ENCODE measurements at places on chromosomes 5 and 9.

DNA sequence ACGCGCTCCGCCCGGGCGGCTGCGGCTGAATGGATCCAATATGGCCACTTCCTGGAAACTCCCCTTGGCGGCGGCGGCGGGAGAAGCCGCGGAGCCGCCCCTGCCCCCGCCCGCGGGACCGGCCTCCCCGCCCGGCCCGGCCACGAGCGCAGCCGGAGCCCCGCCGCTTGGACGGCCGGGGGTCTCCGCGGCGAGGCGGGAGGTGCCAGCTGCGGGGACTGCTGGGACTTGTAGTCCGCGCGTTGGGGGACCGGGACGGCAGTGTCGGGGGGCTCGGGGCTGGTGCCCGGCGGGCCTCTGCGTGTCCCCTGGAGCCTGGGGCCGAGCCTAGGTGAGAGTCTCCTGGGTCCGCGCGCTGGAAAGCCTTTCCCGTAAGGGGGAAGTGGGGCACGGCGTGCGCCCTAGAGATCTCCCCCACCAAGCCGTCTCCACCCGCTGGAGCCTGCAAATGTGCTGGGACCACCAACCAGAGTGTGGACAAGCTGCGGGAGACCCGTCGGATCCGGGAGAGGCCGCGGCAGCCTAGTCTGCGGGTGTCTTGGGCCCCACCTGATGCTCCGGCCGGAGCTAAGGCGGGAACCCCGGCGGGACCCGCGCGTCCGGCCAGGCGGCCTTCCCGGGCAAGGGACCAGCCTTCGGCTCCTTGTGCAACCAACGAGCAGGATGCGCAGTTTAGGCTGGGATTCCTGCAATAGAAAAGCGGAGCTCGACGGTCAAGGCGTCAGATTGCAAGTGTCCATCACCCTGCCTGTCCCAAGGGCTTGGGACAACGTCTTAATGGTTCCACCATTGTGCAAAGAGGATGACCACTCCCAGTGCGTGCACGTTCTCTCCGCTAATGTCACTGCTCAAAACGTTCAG, at the start of gene SEPTIN8:
TSS of gene SEPTIN8 (minus strand) at position 31 of the 861 bp plus-strand sequence. CDS start 102 bp downstream, outside the sequence.
- DNase-seq: peak; percentile 40

GRCh38 chr9:2704504-2704903, 12.8 kb upstream of the KCNV2 start:
- no peak for DNase-seq

GRCh38 chr9:108094676-108094993, 605.1 kb upstream of the KLF4 start:
- no peak for DNase-seq

DNA sequence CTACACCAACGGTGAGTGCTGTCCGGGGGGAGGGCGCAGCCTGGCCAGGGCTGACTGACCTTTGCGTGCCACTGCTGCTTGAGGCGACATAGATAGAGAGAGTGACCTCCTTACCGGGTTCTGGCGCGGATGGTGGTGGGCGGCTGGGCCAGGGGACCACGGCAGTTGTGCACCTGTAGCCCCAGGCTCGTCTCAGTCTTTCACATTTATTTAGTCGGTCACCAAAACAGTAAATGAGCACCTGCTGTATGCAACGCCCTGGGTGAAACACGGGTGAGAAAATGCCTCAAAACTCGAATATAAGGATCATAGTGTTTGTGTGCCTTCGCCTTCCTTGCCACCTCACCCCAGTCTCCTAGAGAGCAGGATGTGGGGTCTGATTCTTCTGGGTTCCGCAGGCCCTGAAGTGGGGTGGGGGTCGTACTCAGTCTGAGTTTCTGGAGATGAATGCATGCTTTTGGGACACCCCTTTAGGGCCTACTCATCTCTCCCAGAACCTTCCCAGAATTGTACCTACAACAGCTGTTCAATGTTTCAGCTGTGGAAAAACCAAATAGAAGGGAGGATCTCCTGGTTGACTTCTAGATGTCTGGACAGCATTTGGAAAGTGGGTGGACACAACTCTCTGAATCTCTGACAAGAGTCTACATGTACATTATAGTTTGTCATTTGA, 714 bp downstream of the SEC24A start:
- DNase-seq: peak; percentile 24

- DNase-seq: no peak
These were observed 145.7 kb upstream of the ARRDC3 start for GRCh38 chr5:91528831-91529230.

- no peak for DNase-seq
These were observed 54.2 kb downstream of the PRELID2 start for GRCh38 chr5:145780982-145781381.

DNA sequence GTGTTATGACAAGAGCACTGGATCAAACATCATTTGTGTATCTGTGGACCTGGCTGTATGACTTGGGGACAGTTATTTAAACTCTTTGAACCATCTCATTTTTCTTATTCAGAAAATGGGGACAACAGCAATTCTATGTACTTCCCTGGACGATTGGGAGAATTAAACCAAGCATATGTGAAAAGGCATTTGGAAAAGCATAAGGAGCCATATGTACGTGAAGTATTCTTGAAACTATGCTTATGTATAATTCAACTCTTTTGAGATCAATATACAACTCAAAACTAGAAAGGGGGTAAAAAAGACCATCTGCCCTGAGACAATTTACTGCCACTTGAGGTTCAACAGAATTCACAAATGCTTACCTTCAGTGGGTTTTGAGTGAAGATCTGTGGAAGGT, 75.5 kb downstream of the NLN start:
- DNase-seq: no peak

All from activated gamma-delta T cell (primary cell).